ENCODE measurements at places on chromosomes 5 and 9.

DNA sequence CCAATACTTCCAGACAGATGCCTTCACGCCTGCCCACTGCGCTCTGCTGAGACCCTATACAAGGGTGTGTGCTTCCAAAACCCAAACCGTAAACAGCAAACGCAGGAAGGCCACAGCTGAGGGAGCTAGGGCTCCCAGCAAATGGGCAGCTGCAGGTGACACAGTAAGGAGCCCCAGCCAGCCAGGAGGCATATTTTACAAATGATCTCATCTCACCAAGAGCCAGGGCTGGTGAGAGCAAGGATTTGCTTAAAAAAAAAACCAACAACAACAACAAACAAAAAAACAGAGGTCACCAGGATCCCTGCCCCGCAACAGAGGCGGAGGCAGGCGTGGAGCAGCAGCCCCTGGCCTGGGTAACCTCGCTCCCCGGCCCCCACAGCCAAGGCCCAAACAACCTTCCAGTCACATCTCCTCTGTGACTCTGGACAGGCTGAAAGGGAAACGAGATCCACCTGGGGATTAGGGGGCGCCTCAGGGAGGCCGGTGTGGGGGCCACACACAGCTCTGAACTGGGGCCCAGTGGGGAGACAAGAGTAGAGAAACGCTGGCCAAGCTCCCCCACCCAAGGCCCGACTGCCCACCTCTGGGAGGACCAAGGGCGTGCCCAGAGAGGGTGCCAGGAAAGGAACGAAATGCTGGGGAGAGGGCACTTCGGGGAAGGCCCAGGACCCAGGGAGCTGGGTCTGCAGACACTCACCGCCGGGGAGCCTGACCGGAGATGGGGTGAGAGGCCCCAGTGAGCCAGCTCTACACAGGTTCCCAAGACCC, 3.3 kb downstream of the NACC2 start:
- no peak for DNase-seq

DNA sequence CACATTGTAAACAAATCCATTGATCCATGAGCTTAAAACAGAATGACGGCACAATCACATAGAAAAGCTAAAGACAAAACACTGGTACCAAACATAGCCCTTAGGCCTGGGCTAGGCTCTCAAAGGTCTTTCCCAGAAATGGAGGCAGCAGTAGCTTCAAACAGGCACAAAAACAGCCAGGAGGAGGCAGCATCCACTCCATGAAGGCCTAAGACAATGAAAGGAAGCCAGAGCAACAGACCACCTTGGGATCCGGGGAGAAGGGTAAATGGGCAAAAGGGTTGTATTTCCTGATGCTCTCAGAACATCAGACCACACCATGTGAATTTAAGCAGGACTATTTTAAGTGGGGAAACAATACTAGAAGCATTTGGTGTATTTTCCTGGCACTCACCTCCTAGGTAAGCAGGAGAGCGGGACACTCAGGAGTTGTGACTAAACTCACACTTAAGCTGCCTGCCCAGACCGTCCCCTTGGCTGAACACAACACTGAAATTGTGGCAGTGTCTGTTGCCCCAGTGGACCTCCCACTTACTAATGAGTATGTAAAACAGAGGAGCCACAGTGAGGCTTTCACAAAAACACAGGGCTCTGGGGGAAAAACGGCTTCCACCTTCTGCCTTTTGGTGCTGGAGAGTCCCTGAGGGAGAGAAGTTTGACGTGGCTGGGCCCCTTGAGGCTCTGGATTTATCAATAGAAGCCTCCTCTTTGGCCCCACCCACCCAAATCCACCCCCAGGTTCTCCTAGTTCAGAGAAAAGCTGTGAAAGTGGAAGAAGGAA, 11.9 kb downstream of the GNPDA1 start:
- no peak for DNase-seq

DNA sequence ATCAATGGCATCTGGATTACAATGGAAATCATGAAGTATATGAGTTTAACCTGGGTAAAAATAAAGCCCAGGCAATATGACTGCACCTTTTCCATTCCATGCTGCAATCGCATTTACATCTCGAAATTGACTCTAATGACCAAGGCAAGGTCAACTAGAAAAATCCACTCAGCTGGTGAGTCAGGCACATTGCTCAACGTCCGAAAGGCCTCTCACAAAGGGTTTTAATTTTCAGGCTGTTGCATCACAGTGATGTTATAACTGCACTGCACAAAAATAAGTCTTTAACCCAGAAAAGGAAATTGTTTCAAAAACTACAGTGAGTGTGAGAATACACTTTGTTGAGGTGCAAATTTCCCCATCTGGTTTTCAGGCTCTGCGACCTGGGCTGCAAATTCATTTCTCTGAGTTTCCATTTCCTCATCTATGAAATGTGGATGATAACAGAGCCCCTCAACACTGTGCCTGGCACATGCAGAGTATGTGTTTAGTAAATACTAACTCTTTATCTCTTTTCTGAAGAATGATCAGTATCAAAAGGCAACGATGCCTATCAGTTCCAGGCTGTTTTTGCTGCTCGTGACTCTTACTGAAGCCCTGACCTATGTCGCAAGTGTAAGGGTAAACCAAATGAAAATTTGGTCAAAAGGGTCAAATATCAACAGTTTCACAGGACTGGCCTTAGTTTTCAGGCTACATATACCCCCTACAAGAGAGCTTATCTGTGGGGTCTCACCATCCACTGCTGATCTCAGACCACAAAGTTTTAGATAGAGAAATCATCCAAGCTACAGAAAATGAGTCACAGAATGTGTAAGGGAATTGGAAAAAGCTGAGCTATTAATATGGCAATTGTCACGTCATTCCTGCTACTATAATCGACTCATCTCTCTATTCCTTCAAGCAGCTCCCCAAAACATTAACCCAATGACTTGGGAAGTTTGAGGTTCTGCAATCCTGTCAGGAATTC, 4.1 kb downstream of the NFIL3 start:
- DNase-seq = no peak

GRCh38 chr9:121675969-121676822, 24.8 kb downstream of the DAB2IP start:
- DNase-seq = no peak

DNA sequence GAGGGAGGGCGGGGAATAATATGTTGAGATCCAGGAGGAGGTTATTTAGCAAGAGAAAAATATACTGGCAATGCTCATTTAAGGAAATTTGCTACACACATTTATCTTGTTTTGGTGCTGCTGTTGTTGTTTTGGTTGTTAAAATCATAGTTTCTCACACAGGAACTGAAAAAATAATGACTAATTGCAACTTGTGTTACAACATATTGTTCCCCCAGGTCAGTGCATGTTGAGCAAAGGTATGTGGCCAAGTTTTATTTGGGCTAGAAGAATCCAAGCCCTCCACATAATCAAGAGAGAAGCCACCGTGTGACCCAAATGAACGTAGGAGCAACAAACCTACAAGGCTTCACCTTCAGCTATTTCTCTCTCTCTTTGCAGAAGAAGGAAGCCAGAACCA, 220.3 kb upstream of the DAPK1 start:
- DNase-seq = no peak

DNA sequence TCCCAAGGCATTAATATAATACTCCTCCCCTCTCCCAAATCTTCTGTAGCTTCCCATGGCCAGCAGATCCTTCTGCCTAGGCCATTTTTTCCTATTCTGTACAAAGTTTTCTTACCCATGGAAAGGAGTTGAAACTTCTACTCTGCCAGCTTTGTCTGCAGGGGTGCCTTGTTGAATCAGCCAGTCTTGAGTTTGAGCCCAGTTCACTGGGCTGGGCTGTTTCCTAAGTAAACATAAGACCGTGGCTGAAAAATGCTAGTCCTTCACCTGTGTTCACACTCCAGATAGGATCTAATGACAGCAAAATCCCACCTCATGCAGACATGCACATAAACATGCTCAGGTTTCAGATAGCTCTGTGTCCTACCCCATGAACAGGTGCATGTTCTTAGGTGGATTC, 10.4 kb downstream of the TEX48 start:
- DNase-seq = no peak

GRCh38 chr5:67454957-67455561, 258.5 kb upstream of the CD180 start:
- DNase-seq = no peak

DNA sequence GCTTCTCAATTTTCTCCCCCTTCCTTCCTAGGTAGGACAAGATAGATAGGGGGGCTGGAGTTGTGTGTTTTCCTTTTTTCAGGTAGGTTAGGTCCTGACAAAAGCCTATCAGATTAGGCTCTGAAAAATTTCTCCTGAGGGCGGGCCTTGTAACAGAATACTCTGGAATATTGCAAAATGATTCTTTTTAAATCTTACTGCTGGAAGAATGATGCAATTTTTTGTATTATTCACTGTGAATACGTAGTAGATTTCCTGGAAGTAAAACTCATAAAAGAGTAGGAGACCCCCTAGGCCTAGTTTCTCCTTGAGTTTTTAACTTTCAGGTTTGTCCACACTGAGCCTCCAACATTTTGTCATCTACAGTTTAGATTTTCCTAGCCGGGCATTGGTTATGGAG, 1701.8 kb downstream of the EFNA5 start:
- no peak for DNase-seq

DNA sequence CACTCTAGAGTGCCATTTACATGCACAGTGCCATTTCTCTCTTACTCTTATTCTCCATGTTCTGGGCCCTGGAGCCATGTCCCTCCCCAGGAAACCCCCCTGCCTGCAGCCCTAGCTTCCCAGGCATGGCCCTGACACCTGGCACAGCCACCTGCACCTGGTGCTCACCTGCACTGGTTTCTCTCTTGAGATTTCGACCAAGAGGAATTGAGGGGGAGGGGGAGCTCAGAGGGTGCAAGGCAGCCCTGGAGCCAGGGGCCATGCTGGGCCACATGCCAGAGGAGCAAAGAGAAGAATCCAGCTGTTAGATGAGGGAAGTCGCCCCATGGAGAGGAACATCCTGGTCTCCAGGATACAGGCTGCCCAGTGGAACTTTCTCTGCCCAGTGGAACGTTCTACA, 65.0 kb upstream of the RAPGEF1 start:
- no peak for DNase-seq

- no peak for DNase-seq
Observed at GRCh38 chr5:153619771-153620170, 129.3 kb downstream of the GRIA1 start.

GRCh38 chr5:96904054-96904931, 28.0 kb downstream of the ERAP2 start:
- no peak for DNase-seq

DNA sequence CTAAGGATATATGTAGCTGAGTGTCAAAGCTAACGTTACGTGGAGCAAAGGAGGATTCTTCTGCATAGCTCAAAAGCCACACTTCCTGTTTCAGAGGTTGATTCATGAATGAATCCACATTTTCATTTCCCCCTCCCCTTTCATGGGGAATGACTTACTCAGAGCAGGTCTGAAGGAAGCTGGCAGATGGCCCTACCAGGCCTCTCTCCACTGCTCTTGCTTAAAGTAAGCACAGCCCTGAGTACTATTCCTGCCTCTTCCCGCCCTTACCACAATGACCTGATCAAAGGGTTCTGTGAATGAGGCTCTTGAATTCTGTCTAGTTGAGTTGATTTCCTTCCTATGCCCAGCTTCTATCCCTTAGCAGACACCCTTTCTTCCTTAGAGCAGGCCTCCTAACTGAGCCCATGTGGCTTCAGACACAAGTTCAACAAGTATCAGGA, 6.3 kb downstream of the IGIP start:
- no peak for DNase-seq

GRCh38 chr5:91383956-91384300, 811 bp upstream of the ARRDC3 start:
- DNase-seq = no peak

- DNase-seq = peak; percentile 52
Observed at GRCh38 chr9:89523948-89524347, 26.0 kb upstream of the SEMA4D start.

- DNase-seq = no peak
Observed at GRCh38 chr5:135584918-135585317, 6.1 kb upstream of the CXCL14 start.

- no peak for DNase-seq
Observed at GRCh38 chr5:45279109-45279508, 417.1 kb downstream of the HCN1 start.

- no peak for DNase-seq
Observed at GRCh38 chr5:53878015-53878414, 317.6 kb downstream of the NDUFS4 start.

GRCh38 chr5:76763136-76763535, 47.2 kb downstream of the F2R start:
- no peak for DNase-seq

DNA sequence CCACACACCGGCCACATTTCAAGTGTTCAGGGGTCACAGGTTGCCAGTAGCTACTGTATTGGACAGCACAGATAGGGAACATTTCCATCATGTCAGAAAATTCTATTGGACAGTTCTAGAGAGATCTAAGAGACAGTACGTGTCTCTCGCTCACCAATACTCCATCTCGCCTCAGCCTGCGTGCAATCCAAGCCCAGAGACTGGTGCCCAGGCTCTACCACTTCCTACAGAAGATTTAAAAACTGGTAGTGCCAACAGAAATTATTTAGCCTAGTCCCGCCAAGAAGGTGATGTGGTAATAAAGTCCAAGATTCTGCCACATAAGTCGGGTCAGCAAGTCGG, 390 bp upstream of the SNX2 start:
- no peak for DNase-seq

- no peak for DNase-seq
Observed at GRCh38 chr5:71693828-71694427, 25.1 kb upstream of the CARTPT start.

DNA sequence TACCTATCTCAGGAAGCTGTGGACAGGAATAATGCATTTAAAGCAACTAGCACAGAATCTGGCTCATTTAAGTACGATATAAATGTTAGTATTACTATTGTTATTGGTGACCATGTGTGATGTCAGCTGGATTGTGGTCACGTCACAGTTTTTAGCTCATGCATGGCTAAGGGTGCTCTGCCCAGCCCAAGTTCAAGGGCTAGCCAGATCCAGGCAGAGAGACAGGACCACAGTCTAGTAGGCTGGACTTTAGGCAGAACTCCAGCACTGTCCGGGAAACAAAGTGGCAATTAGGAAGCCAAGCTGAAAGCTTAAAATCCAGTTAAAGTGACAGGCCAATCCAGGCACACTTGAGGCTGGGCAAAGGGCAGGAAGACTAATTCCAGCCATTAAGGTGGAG, 273.6 kb downstream of the ADAMTSL1 start:
- no peak for DNase-seq

DNA sequence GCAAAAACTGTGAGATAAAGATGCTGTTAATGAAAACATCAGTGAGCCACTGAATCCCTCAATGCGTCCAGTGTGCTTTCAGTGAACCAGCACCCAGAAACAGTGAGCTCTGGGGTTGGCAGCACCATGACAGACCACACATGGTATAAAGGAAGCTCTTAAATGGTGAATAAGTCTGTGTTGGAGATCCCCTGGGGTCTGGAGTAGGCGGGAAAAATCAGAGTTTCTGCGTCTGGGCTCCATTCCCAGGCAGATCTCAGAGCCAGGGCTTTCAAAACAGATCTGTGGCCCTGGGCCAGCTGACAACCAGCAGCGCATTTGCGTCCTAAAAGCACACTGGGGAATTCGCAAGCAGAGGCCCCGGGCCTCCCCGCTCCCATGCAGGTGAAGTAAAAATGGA, 233.5 kb downstream of the FRMD3 start:
- DNase-seq = no peak

DNA sequence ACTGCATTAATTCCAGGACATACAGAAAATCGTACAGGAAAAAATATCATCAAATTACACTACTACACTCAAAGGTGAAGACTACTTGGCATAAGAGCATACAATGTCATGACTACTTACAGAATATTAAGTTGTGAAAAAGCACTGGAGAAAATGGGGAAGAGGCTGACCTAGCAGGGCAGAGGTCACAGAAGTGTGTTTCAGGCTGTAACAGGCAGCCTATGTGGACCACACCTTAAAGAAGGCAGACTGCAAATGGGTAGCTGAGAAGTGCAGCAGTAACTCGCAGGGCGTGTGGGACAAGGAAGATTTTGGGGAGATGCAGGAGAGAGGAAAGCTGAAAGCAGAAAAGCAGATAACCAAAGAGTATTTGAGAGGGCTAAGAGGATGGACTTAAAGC, 167.0 kb upstream of the PIK3R1 start:
- no peak for DNase-seq
